ENCODE measurements at places on chromosomes 6 and 20. TPM values are rescaled to one million over a fixed set of nuclear protein-coding genes. Genes with fewer than 3 reads are reported as not detected.
A peak's percentile ranks its signal among the peaks of the same experiment; 100 is the strongest.

GRCh38 chr20:3734111-3734843 lies 1.8 kb downstream of the HSPA12B start:
- DNase-seq = no peak

GRCh38 chr6:39452306-39453145 lies 130.0 kb upstream of the KCNK16 start:
- DNase-seq = peak; percentile 31

- no peak for DNase-seq
Observed at GRCh38 chr6:82208913-82209312, 38.6 kb downstream of the IBTK start.

GRCh38 chr6:17768881-17769280 lies 62.2 kb upstream of the NUP153 start:
- no peak for DNase-seq

Gene ANKRD66
- 0.39 TPM for polyA plus RNA-seq

Gene MEI4
- polyA plus RNA-seq = 0.04 TPM

Gene SULF2
- polyA plus RNA-seq = 43.6 TPM

All from forelimb muscle (tissue), 1 donor.